ENCODE measurements at places on chromosomes 5 and 9.

- DNase-seq = no peak
These were observed 81.7 kb downstream of the DCP2 start for GRCh38 chr5:113058269-113058668.

- DNase-seq = no peak
These were observed 2.4 kb downstream of the KIF2A start for GRCh38 chr5:62308439-62308838.

GRCh38 chr9:16715404-16715803 is 155.1 kb downstream of the BNC2 start:
- DNase-seq = no peak

DNA sequence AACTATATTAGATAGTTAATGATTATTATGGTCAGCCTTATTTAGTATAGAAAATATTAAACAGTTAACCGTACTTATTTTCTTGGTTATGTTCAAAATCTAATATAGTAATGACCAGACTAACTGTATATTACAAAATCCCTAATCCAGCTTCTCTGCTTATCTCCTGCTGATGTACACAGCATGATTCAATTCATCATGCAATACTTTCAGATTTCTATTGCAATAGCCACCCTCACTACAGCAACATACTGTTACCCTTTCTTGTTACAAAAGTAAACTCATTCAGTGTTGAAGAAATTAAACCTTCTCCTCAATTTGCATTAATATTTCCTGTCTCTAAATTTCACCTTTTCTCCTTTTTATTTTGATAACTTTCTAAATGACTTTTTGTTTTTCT is 1375.0 kb upstream of the NUDT12 start:
- no peak for DNase-seq

- DNase-seq = no peak
These were observed 126.7 kb downstream of the OLFM1 start for GRCh38 chr9:135214054-135214640.

DNA sequence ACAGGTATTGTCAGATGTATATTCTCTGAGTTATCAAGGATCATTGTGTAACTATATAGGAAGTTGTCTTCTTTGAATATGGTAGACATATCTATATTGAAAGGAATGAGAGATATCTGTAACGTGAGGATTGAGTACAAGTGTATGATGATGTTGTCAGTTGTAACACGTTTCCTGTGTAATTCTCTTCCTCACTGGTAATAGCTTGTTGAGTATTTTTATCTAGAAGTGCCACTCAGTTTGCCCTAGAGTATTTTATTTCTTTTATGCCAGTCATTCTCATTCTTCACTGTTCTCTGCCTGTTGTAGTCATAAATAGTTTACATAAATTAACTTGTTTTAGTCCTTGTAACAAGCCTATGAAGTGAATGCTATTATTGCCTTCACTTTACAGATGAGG is 172.1 kb downstream of the BAAT start:
- no peak for DNase-seq

DNA sequence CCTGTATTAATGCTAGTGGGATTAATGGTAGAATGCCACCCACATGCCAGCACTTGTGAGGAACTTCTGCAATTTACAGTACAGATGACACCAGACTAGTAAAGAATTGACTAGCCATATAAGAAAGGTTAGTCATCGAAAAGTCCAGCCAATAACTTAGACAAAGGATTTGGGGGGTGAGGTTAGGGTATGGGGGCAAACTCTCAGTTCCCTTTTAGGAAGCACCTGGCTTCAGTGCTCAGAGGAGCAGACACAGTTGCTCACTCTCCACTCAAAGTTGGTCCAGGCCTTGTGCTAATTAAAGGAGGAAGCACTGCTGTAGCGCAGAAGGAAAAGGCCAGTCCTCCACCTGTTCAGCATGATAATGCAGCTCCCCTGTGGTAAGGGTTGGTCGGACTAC is 25.2 kb downstream of the TGFBR1 start:
- DNase-seq = no peak

DNA sequence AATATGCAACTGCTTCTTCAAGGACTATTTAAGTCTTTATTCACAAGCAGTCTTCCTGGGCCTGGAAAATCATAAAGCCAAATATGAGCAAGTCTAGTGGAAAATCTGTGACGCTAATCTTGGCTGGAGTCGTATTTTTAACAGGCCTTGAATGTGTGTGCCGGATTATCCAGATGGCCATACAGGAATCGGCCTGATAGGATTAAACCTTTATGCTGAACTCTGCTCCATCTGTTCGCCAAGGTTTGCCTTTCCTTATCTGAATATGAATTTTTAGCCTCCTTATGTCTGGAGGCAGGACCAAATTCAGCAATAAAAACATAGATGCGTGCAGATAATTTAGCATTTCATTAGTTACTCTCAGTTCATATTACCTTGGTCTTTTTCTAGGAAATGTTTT is 294.5 kb downstream of the EBF1 start:
- DNase-seq = no peak

DNA sequence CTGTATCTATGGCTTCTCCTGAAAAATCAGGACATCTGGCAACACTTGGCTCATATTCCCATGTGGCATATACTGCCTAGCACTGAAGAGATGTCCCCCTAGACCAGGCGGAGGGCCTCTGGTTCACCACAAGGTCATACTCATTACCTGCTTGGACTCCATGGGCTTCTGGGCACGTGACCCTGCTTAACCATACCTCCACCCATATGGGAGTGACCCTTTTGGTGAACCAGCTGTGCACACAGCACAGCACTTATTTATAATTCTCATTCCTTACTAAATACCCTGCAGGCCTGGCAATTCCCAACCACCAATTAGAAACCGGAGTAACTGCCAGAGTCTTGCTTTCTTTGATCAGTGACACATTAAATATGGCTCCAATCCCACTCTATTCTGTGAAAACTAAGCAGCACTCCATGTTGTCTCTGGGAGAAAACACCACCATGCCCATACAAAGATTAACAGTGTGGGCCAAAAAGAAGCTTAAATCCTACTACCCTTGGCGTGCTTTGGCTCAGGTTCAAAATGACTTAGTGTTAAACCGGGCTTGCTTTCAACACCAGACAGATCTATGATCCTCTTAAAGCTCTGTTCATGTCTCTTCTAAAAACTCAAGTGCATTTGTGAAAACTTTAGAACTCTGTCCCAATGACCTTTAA is 57.7 kb downstream of the MTMR12 start:
- no peak for DNase-seq

- no peak for DNase-seq
These were observed 21.2 kb upstream of the CCL28 start for GRCh38 chr5:43433382-43433781.

GRCh38 chr9:8895106-8895860 is 1095.7 kb upstream of the DMAC1 start:
- DNase-seq = no peak

GRCh38 chr9:130782886-130783530 is 52.0 kb upstream of the ABL1 start:
- DNase-seq = no peak

DNA sequence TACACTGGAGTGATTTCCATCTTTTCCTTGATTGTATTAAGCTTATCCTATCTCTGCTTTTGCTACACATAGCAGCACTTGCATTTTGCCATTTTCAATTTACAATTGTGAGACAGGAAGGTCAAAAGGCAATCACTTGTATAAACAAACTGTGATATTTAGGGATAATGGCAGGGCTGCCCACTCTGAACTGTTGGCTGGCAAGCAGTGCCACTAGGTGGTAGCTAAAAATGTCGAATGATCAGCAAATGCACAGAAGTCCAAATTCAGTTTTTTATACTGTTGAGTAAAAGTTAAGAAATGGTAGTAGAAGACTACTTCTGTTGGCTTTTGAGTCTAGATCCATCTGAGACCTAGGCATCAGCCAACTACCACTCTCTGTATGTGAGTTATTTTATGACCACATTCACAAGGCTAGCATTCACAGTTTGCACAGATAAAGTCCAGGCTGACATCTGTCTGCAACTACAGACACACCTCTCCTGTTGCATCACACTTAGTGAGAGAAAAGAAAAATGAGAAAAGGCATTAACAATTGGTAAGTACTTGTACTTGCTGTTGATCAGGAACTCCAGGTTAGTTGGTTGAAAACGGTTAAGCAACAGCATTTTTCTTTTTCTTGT is 108.8 kb upstream of the ASTN2 start:
- no peak for DNase-seq

GRCh38 chr9:110308633-110309038 is 29.0 kb downstream of the TXNDC8 start:
- no peak for DNase-seq

DNA sequence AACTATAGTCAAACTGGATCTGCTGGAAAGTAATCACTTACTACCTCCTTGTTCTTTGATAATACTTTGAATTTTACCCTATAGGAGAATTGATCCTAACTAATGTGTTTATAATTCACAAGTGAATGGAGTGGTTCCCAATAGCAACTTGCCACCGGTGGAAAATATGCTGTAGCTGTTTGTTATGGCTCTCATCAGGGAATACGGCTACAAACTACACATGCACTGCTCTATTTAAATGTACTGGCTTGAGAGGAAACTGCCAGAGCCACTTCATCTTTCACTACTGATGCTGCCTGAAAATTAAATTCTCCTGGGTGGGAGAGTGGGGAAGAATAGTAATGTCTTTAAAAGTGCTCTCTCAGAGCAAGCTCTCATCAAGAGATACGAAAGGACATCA is 448.5 kb upstream of the GRAMD2B start:
- no peak for DNase-seq

DNA sequence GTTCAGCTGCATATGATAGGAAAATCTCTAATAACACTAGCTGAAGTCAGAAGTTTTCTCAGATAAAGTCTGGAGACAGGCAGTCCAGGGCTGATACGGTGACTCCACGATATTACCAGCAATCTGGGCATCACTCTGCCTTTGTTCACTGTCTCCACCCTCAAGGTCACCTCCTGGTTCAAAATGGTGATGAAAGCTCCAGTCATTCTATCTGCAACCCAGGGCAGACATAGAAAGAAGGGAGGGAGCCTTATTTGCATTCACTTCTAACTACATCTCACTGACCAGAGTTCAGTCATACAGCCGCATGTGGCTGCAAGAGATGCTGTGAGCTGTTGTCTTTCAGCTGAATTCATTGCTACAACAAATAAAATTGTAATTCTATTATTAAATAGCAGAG is 22.4 kb upstream of the GPR151 start:
- DNase-seq = no peak

DNA sequence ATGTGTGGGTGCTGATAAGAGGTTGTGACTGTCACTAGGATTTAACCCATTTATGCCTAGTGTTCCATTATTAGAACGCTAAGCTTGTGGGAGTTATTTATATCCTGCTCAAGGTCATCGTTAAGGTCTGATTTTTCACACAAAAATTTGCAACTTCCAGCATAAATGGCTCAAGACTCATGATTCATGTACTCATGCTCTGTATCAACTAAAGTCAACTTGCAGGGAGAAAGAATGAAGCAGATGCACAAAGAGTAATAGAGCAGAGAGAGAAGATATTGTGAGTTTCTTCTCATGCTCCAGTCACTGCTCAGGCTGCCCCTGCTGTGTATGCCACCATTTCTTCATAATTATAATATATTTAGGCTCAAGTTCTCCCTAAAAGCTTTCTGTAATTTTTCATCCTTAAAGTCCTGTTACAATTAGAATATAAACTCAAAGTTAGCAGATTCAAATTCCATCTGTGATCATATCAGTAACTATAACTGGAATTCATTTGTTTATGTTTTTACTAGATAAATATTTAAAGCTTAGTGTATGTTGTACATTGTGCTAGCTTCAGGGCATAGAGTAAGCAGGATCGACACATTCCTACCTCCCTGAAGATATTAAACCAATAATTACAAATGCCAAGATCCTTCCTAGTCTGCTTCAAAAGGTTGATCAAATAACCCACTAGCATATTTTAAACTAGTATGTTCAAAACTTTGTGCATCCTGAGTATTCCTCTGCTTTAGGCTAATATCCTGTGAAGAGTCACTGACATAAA is 136.7 kb downstream of the NUDT12 start:
- DNase-seq = no peak
